ENCODE measurements at places on chromosomes 2 and 18. TPM values are rescaled to one million over a fixed set of nuclear protein-coding genes. Genes with fewer than 3 reads are reported as not detected.

The TRIM43 gene
- not detected for total RNA-seq

The ZNF804A gene
- total RNA-seq = 0.09 TPM

The ITPRID2 gene
- 411 TPM for total RNA-seq

The IL1A gene
- 6.4 TPM for total RNA-seq

DNA sequence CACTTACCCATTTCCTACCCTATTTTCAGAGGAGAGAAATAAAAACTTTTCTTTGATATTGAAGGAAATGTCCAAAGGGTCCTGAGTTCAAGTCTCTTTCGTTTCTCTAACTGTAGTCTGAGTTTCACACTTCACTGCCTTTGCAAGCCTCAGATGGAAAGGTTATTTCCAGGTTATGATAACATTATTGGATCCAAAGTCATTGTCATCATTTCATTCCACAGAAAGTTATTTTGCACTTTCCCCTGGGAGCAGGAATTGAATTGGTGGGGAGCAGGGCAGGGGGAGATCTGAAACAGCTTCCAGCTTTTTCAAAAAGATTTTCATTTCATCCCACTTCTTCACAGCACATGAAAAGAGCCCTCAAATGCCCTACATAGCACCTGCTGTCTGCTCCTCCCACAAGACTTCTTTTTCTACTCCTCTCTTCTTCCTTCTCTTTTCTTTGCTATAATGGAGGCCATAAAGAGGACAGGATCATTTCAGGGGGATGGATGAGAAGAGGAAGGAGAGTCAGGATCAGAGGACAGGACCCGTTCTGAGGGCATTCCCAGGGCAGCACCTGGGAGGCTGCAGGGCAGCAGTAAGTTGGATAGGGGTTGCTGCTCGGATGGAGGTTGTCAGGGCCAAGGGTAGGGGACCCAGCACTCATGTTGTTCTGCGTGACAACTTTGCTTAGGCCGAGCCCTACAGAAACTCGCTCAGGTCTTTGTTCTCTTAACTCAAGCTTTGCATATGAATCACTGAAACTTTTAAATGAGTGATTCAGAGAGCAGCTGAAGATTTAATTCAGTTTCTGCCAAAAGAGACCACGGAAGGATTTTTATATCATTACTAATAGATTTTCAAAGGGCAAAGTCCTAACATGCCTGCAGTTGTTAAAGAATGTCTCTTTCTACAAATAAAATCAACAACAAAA is 11.4 kb upstream of the GALNT5 start:
- DNase-seq = peak; percentile 57
- H3K36me3 ChIP-seq = peaks cover 12% of the 10 kb centered on the region
- H3K27me3 ChIP-seq = no peaks in the 10 kb centered on the region

GRCh38 chr18:45355944-45356520 is 259.2 kb upstream of the SLC14A2 start:
- H3K27ac ChIP-seq = no peak overlapping the region
- H3K36me3 ChIP-seq = no peaks in the 10 kb centered on the region
- DNase-seq = no peak
- no peaks in the 10 kb centered on the region for H3K27me3 ChIP-seq

GRCh38 chr2:127080938-127081755 is 25.8 kb downstream of the BIN1 start:
- H3K27ac ChIP-seq = peak overlapping the region; percentile 27
- peaks cover 8% of the 10 kb centered on the region for H3K36me3 ChIP-seq
- DNase-seq = peak; percentile 62
- H3K27me3 ChIP-seq = no peaks in the 10 kb centered on the region
- H3K4me3 ChIP-seq = peak overlapping the region; percentile 41

- H3K4me3 ChIP-seq = no peak overlapping the region
- H3K27ac ChIP-seq = peak overlapping the region; percentile 38
- H3K4me1 ChIP-seq = peaks cover 47% of the 10 kb centered on the region
- DNase-seq = peak; percentile 72
Observed at GRCh38 chr2:191382801-191383200, 137.6 kb downstream of the MYO1B start.

GRCh38 chr18:58842978-58843687 is 21.5 kb upstream of the ZNF532 start:
- no peaks in the 10 kb centered on the region for H3K27me3 ChIP-seq
- peaks cover 13% of the 10 kb centered on the region for H3K36me3 ChIP-seq
- H3K4me1 ChIP-seq = peaks cover 47% of the 10 kb centered on the region
- DNase-seq = no peak
- no peak overlapping the region for H3K27ac ChIP-seq

DNA sequence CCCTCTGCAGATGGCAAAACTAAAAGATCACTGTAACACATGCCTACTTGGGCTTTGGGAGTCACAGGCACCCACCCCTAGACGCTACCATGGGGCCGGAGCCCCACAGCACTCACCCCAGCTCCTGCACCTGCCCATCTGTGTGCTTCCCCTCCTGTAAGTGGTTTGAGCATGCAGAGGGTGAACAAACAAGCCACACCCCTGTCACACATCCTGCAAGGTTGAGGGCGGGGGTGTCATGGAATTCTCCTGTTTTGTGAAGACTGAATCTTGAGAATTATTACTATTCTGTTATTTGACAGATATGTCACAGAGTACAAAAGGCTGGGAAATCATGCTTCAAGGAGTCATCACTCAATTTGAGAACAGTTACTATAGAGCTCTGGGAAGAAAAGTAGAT is 60.9 kb downstream of the RFTN2 start:
- no peak overlapping the region for H3K4me3 ChIP-seq
- DNase-seq = peak; percentile 2
- no peaks in the 10 kb centered on the region for H3K27me3 ChIP-seq
- peaks cover 22% of the 10 kb centered on the region for H3K4me1 ChIP-seq
- no peaks in the 10 kb centered on the region for H3K36me3 ChIP-seq

GRCh38 chr2:100606726-100607343 is 44.0 kb downstream of the PDCL3 start:
- DNase-seq = peak; percentile 54
- no peaks in the 10 kb centered on the region for H3K27me3 ChIP-seq
- no peaks in the 10 kb centered on the region for H3K36me3 ChIP-seq
- H3K4me3 ChIP-seq = peak overlapping the region; percentile 24
- peaks cover 8% of the 10 kb centered on the region for H3K4me1 ChIP-seq
